Inflammatory macrophage (primary cell): ENCODE measurements at places on chromosomes 2 and 18.

DNA sequence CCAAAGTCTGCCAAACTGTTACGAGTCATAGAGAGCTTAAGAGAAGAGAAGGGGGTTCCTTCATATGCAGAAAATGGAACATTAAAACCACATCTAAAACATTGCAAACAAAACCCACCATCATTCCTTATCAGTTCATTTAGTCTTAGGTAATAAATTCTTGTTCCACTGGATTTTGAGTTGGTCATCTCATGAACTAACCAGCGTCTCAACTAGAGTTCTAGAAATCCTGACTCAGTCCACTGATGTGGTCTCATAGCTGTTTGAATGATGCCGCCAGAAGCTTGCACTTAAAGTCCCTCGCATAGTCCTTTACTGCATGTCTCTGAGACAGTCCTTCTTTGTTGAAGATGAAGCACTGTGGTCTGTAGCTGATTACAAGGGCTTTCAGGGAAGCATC, 15.0 kb upstream of the CAB39 start:
- DNase-seq = no peak

GRCh38 chr2:35973737-35974132, 381.8 kb upstream of the CRIM1 start:
- no peak for DNase-seq

DNA sequence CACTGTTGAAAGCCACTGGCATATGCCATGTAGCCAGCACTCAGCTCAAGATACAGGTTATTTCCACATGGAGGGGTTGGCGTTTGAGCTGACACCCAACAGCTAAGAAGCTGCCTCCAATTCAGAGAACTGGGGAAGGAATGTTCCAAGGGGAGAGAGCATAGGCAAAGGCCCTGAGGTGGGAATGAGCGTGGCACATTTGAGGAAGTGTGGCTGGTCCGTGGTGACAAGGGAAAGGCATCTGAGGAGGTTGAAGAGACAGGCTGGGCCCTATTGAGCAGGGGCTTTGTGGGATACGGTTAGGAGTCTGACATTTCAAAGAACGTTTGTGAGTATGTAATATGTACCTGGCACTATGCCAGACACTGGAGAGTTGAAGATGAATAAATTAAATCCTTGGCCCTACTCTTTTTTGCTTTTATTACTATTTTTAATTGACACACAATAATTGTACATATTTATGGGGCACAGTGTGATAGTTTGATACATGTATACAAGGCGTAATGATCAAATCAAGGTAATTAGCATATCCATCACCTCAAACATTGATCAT, 27.6 kb upstream of the TMBIM1 start:
- no peak for DNase-seq

DNA sequence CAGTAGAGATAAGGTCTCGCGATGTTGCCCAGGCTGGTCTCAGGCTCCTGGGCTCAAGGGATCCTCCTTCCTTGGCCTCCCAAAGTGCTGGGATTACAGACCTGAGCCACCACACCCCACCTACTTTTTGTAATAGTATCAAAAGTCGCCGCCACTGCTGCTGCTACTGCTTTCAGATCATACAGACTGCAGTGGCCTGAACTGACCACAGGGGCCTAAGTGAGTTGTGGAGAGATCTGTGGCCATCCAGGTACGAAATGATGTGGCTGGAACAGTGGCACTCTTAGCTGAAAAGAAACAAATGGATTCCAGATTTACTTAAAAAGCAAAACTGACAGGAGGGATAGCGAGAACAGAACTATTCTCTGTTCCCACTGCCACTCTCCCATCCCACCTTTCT, 32.9 kb upstream of the POMC start:
- no peak for DNase-seq

GRCh38 chr2:142222715-142223114, 91.9 kb upstream of the LRP1B start:
- no peak for DNase-seq

GRCh38 chr2:46674488-46674887, 195.1 kb downstream of the TMEM247 start:
- DNase-seq = no peak

DNA sequence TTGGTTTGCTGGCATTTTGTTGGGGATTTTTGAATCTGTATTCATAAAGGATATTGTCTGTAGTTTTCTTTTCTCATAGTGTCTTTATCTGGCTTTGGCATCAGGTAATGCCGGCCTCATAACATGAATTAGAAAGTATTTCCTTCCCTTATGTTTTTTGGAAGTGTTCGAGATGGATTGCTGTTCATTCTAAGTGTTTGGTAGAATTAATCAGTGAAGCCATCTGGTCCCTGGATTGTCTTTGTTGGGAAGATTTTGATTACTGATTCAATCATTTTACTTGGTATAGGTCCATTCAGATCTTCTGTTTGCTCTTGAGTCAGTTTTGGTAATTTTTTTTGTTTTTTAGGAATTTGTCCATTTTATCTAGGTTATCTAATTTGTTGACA, 22.3 kb downstream of the KIAA1328 start:
- no peak for DNase-seq

GRCh38 chr18:49241852-49242251, 218.6 kb downstream of the DYM start:
- no peak for DNase-seq

- DNase-seq = no peak
Observed at GRCh38 chr18:55443776-55444175, 144.2 kb downstream of the TCF4 start.

DNA sequence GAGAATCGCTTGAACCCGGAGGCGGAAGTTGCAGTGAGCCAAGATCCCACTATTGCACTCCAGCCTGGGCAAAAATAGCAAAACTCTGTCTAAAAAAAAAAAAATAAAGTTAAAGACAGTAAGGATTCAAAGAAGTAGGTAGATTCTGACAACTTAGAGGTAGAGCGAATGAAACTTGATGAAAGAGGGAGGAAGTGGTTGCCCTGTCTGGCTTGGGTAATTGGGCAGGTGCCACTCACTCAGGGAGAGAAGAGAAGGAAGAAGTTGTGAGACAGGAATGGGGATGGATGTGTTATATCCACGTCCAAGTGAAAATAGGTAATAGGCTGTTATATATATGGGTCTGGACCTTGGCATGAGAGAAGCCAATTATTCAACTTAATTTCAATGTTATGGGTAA, 26.3 kb downstream of the NDC80 start:
- no peak for DNase-seq

GRCh38 chr2:154814856-154815255, 116.4 kb downstream of the KCNJ3 start:
- no peak for DNase-seq

- DNase-seq = no peak
Observed at GRCh38 chr2:174217869-174218268, 30.5 kb downstream of the OLA1 start.

DNA sequence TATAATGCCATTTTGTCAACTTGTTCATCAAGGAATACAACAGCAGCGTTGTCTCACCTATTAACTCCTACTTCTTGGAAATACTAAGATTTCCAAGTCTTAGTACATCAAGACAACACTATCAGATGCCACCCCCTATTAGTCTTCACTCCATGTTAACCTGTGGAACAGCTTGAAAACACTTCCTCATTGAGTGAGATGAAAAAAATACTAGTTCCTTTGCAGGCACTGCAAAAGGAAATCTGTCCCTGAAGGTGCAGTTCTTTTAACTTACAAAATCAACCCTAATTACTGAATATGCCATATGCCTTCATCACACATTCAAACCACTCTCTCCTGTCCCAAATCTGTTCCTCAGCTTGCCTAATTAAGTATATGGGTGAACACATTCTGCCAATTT, 4.0 kb downstream of the CWC22 start:
- no peak for DNase-seq

- peak; percentile 20 for DNase-seq
Observed at GRCh38 chr2:100113990-100114433, 28.4 kb downstream of the AFF3 start.

DNA sequence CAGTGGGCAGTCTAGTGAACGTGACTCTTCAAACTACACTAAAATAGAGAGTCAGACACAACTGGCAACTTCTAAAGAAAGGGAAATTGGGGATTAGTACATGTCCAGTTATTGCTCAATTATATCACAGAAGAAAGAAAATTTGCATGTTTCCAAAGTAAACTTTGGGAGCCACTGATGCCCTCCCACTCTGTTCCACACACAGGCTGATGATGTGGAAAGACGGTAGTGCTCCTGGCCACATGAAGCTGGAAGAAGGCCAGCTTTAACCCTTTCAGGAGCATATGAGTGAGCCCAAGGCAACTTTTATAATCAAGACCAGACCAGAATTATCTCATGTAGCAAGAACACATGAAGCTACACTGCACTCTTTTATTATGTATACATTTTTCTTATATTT, 141.0 kb downstream of the NR4A2 start:
- no peak for DNase-seq

- DNase-seq = no peak
Observed at GRCh38 chr2:124753842-124754241, 728.8 kb downstream of the CNTNAP5 start.

DNA sequence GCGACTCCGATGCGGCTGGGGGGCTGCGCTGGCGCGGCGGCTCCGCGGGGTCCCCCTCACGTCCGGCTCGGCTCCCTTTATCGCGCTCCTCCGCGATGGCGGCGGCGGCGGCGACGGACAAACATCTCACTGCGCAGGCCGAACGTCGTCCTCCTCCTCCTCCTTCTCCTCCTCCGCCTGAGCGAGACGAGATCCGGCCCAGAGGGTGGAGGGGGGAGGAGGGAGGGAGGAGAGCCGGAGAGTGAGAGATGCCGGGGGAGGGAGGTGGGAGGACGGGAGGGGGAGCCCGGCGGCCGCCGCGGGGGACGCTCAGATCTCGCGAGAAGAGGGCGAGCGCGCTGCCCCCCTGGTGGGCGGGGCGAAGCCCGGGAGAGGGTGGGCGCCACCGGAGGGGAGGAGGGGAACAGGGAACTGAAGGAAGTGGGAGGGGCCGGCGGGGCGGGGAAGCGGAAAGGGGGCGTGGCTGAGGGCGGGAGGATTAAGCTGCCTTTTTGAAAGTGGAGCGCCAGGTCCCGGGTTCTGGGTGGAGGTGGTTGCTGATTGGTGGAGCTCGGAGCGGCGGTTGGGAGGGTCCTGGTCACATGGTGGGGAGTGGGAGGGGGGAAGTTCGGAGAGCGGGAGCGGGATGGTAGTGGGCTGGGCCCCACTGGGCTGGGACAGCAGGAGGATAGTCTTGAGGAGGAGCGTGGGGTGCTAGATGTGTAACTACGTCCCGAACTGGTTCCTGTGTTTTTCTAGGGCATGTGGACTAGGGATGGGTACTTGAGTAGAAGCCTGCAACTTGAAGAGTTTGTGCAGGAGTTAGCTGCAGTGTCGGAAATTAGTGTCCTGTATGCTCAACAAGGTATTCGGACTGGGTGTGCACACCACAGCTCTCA, at the start of gene CUL3:
Gene CUL3 (minus strand): TSS at position 153 of the 878 bp plus-strand sequence. CDS start 354 bp downstream, outside the sequence.
- DNase-seq = peak; percentile 98

DNA sequence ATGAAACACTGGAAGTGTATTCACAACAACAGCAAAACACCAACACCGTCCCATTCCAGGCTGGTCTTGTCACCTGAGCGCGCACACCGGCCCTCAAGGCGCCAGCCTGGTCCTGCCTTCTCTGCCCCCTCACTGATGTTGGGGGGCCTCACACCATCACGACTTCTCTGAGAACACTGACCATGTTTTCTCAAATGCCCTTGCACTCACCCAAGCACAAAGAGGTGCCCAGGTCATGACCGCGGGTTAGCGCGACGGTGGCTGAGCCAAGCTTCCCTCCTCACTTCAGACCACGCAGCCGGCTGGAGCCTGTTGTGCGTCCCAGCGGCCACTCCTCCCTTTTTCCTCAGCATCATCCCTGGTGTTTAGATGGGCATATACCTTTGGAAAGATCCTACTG, 101.3 kb upstream of the SALL3 start:
- DNase-seq = no peak

- DNase-seq = no peak
Observed at GRCh38 chr18:63924551-63924950, 16.8 kb downstream of the SERPINB10 start.

DNA sequence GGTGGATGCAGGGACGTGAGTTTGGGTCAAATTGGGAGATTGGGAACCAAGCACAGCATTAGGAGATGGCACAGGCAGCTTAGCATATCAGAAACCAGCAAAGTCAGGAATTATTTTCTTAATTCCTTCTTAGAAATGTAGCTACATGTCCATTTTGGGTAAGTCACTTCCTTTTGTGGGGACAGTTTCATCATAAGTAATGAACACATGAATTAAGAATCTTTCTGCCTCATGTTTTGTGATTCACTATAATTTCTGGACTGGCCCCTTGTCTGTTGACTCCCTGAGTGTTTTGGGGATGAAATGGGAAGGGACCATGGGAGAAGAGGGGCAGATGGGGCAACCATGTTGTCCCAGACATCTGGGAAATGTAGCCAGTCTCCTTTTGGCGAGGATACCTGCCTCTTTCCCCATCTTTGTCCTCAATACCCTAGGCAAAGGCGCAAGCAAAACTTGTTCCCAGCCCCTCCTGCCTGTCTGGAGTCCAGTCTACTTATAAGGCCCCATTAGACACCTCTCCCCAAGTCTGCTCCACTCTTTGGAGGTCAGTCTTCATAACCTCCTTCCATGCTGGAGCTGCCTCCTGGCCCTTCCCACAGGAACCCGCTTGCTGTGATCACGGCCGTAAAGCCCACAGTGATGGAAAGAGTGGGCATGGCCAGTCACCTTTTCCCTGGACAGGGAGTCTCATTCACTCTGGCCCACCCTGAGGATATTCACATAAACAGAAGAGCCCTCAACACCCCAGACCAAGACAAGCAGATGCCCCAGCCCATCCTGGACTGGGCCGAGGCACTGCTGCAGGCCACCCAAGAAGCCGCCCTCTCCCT, 25.7 kb downstream of the MTHFD2 start:
- DNase-seq = peak; percentile 32

GRCh38 chr2:105917226-105917625, 172.5 kb downstream of the NCK2 start:
- DNase-seq = peak; percentile 49

DNA sequence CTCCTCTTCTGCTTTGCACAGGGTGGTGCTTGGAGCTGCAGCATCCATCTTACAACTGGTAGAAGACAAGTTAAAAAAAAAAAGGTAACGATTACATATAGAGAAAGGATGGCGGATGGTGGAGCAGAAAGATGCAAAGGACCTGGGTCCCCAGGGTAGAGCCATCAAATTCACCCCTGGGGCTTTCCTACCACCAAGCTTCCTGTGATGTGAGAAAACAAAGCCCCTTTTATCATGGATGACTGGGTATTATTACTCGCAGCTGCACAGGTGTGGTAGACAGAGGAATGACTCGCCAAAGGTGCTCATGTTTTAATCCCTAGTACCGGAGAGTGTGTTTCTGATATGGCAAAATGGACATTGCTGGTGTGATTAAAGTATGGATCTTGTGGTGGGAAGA, 1.3 kb upstream of the ACOXL start:
- no peak for DNase-seq

GRCh38 chr2:28342081-28342967, 50.3 kb upstream of the FOSL2 start:
- DNase-seq = peak; percentile 36

GRCh38 chr18:48572402-48573126, 33.7 kb downstream of the CTIF start:
- no peak for DNase-seq
